Tibial artery (tissue), 4 donors: ENCODE measurements at places on chromosomes 7 and 10.

DNA sequence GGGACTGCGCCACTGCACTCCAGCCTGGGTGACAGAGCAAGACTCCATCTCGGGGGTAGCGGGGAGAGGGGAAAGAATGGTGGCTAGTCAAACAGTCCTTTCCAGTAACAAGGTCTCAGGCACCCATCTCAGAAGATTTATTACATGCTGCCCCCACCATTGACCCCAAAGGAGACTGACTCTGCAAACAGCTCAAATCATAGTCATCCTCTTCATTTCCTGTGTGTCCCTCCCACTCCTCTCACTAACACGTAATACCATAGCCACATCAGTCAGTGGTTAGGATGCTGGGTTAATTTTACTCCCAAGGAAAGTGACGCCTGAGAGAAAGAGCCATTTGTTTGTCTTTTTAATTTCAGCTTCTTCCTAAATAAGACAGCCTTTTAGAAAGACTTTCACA is 56.6 kb upstream of the BET1 start:
- no peak for DNase-seq

- no peak for DNase-seq
These were observed 263.3 kb downstream of the SNX10 start for GRCh38 chr7:26554952-26555351.

GRCh38 chr10:6574664-6575176 is 5.4 kb downstream of the PRKCQ start:
- DNase-seq: no peak

DNA sequence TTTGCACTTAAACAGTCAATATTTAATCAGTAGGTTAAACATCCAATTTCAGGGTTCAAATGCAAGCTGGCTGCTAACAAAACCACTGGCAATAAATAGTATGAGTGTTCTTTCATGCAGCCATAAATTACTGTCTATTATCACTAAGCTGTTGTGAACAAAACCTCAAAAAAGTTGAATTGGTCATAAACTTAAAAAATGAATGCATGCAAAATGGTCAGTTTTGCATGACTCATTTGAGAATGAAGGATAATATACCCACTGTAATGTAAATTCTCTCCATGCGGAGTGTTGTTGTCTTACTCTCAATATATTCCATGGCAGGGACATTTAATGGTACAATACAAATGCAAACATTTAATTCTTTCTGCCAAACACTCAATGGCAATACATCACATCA is 226.4 kb downstream of the MAGI2 start:
- DNase-seq: no peak

DNA sequence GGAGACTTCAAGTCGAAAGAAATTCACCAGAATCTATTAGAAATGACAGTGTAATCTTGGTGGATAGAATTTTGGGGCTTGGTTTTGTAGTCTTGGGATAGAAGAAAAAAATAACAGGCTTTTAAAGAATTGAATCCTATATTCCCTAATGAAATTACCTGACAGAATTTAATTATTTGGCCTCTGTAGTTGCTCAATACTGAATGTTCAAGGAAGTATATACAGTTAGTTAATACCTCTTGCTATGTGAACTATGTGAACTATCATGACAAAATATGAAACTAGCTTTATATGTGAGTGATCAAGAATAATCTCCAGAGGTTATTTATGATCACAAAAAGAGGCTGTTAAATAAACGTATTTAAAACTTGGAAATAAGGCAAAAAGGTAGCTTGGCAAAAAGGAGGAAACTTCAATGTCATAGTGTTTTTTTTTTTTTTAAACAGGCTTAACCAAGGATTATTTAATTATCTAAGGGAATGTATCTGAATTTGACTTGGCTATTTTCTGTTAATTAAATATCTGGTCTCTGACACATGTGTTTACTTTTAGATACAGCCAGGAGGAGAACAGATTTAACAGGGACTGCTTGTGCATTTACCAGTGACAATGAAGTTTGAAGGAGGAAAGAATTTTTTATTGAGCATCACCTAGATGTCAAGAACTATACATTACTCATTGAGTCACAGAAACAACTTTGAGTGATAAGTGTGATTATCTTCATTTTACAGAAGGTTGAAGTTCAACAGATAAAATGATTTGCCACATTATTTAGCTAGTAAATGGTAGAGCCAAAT is 11.5 kb upstream of the CASD1 start:
- no peak for DNase-seq

GRCh38 chr7:158035343-158035742 is 552.3 kb downstream of the PTPRN2 start:
- no peak for DNase-seq

GRCh38 chr10:5971315-5971832 is 6.0 kb downstream of the IL15RA start:
- no peak for DNase-seq

DNA sequence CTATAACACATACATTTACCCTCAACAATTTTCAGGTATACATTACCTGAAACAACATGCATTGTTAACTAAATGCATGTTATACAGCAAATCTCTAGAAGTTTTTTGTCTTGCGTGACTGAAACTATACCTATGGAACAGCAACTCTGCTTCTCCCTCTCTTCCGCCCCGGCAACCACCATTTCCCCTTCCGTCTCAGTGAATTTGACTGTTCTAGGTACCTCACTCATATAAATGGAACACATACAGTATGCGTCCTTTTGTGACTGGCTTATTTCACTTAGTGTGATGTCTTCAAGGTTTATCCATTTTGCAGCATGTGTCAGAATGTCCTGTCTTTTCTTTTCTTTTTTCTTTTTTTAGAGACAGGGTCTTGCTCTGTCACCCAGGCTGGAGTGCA is 22.5 kb downstream of the CALHM2 start:
- DNase-seq: peak; percentile 2

- DNase-seq: no peak
These were observed 309.3 kb downstream of the KCNMA1 start for GRCh38 chr10:77328272-77328816.

DNA sequence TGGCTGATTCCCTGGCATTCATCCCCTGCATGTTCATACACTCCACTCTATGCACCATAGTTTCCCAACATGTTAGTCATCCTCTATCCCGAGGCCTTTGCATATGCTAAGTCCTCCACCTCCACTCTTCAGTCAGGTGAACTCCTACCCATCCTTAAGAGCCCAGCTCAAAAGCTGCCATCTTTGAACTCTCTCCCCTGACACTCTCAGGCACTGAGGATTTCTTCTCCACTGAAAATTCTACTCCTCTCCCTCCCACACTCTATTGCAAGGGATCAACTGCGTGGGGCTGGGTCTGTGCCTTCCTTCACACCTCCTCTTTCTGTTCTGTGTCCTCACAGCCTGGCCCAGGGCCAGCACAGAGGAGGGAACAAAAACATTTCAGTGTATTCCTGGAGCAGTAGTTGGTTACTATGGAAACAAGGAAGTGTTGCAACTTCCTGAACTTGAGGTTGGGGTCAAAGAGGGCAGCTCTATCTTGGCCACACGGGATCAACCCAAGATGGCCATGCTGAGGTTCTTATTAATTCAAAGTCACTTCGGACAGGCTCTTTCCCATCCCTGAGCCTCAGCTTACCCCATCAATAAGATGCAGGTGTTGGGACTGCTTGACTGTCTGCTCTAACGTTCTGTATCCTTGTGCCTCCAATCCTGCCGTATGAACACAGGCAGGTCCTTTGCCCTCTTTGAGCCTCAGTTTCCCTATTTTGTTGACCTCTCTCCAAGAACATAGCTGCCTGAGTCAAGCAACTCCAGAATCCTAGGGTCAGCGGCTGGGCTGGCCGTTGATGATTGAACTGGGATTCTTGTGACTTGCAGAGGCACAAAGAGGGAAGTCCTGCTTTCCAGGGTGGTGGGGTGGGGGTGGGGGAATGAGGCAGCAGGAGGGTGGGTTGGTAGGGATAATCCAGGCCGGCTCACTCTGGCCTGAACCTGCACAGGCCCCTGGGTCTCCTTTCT is 15.5 kb downstream of the ZMIZ1 start:
- DNase-seq: peak; percentile 95

DNA sequence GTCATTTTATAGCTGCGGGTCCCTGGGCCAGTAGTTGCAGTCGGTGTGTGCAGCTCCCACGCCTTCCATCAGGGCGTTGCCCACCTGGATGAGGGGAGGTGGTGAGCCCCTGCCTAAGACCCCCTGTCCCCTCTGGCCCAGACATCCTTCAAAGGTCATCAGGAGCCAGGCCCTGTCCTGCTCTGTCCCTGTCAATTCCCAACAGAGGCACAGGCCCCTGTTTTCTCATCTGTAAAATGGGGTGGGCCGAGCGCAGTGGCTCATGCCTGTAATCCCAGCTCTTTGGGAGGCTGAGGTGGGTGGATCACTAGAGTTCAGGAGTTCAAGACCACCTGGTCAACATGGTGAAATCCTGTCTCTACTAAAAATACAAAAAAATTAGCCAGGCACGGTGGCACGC is 128.5 kb upstream of the TNRC18 start:
- DNase-seq: no peak

DNA sequence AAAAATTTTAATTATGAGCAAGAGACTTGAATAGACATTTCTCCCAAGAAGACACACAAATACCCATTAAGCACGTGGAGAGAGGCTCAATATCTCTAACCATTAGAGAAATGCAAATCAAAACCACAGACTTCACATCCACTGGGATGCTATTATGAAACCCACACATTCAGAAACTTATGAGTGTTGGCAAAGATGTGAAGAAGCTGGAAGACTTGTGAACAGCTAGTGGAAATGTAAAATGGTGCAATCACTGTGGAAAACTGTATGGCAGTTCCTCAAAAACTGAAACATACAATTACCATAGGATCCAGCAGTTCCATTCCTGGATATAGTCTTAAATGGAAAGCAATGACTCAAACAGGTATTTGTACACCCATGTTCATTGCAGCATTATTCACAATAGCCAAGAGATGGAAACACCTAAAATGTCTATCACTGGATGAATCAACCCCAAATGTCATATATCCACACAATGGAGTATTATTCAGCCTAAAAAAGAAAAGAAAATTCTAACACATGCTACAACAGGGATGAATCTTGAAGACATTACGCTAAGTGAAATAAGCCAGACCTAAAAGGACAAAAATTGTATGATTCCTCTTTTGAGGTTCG is 53.5 kb upstream of the FRMD4A start:
- DNase-seq: no peak
